ENCODE measurements at places on chromosomes 5 and 9.

- no peak for DNase-seq
These were observed 128.2 kb upstream of the TMEM161B start for GRCh38 chr5:88396751-88397281.

DNA sequence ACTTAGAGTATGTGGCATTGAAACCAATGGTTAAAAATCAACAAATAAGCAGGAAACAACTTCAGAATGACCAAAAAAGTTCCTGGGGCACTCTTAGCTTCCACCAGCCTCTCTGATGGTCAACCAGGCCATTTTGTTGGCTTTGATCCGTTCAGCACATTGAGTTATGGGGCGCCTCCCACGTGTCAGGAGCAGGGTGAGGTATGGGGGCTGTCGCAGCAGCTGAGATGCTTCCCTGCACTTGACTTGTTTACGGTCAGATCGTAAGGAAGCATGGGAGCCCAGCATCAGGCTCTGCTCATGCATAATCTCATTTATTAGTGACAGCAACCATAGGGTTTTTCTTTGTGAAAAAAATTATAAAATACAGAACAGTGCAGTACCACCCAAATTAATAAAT lies 16.7 kb downstream of the SYK start:
- DNase-seq, result no peak

GRCh38 chr5:63726496-63726895 lies 235.7 kb downstream of the HTR1A start:
- no peak for DNase-seq

- no peak for DNase-seq
These were observed 37.1 kb upstream of the CEP120 start for GRCh38 chr5:123460296-123460729.

DNA sequence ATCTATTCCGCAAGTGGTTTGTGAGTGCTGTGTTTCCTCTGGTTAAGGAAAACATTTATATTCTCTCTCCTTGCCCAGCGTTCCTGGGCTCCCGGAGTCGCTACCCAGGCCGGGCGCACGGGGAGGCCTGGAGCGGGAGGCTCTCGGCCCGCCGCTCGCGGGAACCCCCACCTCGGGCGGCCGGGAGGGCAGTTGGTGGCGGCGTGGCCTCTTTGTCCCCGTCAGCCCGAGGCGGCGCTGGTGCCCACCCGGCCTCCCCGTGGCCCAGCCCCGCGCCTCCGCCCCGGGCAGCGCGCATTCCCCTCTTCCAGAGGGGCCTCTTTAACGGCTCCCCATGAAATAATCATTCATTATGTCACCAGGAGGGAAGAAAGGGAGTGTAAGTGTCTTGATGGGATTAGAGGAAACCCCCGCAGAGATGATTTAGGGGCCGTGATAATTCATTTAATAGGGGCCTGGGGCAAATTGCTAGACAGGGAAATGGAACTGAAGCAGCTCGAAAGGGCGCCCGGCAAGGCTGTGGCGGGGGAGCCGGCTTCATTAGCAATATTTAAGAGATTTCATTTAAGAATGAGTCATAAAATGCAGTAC lies 181.9 kb upstream of the TBCA start:
- DNase-seq, result no peak

- DNase-seq, result no peak
These were observed 11.0 kb downstream of the TRIO start for GRCh38 chr5:14153932-14154731.

DNA sequence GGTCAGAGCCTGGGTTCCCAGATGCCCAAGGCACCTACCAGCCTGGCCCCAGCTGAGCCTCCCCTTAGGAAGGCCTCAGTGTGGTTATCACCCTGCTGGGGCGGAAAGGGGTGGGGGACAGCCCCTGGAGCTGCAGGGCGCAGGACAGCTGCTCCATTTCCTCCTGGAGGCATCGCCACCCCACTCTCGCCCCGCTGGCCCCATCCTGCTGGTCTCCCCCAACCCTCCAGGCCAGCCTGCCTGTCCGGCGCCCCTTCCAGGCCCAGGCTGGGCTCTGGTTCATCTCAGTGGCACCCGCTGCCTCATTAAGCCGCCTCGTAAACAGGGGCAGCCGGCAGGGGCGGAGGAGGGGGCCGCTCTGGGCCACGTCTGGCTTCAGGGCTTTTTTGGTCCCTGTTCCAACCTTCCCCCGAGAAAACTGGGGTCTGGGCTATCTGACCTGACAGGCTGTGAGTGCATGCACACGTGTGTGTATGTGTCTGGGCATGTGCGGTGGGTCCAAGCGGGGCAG lies 30.8 kb upstream of the ENHO start:
- DNase-seq, result no peak

GRCh38 chr9:8384091-8384490 lies 584.5 kb upstream of the DMAC1 start:
- DNase-seq, result no peak

DNA sequence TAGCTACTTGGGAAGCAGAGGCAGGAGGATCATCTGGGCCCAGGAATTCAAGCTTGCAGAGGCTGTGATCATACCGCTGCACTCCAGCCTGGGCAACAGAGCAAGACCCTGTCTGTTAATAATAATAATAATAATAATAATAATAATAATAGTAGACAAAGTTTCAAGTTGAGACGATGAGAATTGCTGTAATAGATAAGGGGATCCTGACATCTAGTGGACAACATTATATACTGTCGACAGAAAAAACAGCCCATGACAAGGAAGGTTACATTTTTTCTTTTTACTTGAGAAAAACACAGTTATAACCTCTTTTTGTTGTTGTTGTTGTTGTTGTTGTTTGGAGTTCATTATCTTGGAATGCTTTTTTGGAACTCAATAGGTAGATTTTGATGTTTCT lies 35.3 kb downstream of the NDFIP1 start:
- DNase-seq, result no peak

- no peak for DNase-seq
These were observed at the start of gene BARX1 for GRCh38 chr9:93955111-93955980. Gene BARX1, minus strand, starts transcription at chr9:93955355. Its CDS starts 209 bp downstream, at chr9:93955146.

GRCh38 chr9:18741359-18741758 lies 267.4 kb downstream of the ADAMTSL1 start:
- no peak for DNase-seq

DNA sequence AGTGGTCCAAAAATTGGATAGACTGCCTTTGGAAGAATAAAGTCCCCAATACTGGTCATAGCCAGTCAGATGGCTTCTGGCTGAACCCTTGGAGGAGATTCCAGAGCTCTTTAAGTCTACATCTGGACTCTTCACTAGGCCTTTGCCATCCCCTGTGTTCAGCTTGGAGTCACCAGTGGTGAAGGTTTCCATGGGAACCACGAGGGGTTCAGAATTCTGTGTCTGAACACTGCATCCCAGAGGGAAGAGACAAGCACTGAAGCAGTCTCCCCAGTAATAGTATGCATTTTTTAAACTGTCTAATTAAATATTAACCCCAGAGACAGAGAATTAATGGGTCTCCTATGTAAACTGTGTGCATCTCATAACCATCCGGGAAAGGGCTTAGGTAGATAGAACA lies 38.2 kb downstream of the POU4F3 start:
- no peak for DNase-seq

GRCh38 chr5:11684607-11685006 lies 219.6 kb downstream of the CTNND2 start:
- DNase-seq, result no peak

DNA sequence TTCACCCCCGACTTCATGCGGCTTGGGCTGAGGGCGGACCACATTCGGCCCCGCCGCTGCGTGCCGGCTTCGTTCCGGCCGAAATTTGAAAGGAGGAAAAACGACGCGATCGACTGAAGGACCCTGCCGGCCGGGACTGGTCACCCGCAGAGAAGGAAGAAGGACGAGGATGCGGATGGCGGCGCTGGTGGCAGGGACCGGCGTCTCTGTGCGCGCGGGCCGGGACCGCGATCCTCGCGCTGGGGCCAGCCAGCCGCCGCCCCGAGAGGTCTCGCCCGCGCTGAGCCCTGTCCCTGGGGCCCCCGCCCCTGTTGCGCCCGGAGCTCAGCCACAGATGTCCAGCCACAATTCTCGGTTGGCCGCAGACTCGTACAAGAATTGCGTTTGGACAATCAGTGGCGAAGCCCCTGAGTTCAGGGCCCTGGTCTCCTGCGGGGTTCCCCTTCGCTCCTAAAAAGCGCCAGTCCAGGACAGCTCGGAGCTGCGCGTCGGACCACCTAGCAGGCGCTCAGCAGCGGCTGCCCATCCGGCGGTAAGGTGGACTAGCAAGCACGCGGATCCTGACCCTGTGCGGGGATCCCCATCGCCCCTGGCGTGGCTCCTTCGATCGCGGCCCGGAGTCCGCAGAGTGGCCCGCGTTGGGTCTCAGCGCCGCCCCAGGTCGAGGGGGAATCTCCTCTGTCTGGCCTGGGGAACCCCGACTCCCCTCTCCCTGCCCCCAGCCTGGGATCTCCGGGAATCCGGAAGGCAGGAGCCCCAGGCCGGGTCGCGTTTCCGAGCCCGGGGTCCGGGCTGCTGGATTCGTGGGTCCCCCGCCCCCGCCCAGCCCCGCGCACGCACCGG lies 21.3 kb downstream of the URM1 start:
- no peak for DNase-seq

DNA sequence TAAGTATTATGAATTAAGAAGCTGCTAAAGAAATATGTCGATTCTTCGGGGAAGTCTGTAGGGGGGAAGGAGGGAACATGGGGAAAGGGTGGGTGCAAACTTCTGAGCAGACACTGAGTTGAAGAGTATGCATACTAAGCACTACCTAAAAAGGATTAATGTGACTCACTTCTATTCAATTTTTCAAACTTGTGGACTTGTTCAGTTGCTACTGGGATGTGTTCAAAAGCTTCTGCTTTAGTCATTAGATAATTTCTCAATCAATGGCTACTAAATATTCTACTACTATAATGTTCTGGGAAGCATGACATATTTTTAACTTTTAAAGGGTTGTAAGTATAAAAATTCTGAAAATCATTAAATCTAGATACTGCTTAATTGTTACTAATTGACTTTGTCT lies 109.7 kb upstream of the FER start:
- no peak for DNase-seq

GRCh38 chr5:143182106-143182505 lies 221.4 kb downstream of the NR3C1 start:
- no peak for DNase-seq

DNA sequence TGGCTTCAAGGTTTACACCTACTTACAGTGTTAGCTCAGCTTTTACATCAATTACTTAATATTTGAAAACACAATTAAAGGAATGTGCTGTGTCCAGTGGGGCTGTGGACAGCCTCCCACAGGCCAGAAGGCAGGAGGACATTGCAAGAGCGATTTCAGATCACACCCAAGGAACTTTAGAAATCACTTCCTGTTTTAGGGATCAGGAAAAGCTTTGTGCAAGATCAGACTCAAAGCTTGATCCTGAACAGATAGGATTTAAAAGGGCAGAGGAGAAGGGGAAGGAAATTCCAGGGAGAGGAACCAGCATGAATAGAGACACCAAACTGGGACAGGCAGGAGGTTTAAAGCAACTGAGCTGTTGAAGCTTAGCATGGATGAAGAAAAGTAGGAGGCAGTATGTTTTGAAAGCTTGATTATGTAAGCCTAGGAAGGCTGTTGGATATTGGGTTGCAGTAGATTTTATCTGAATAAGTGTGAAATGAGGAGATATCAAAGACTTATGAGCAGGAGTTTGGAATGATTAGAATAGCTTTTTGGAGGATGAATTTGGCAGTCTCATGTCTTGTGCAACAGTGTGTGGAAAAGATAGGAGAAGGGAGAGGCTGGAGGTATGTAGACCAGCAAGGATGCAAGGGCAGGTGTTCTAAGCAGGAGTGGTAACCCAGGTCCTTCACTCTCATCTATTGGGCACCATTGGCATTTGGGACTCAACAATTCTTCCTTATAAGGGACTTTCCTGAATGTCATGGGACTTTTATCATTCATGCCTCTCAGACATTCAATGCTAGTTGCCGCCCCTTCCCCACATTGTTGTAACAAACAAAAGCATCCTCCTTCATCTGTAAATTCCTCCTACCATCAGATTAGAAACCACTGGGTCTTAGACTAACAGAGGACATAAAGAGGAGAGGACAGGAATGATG lies 123.5 kb downstream of the TARS1 start:
- no peak for DNase-seq

DNA sequence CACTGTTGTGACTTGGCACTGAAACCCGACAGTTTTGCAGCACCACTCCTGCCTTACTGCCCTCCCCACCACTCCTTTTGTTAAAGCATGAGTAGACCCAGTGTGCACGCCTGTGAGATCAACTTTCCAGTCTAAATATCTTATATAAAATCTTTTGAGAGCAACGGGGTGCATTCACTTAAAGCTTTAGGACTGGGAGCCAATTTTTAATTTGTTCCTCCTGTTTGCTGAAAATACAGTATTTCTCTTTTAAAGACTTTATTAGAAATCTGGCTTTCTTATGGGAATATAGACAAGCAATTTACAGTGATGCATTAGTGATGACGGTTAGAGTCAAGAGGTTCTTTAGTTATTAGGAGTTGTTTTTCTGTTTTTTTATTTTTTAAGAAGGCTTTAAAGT lies 397.5 kb downstream of the TMEM167A start:
- DNase-seq, result no peak

- DNase-seq, result peak; percentile 99
These were observed at the start of gene MAN1B1 for GRCh38 chr9:137086531-137087408. Gene MAN1B1, plus strand, starts transcription at chr9:137086985. Its CDS starts 15 bp downstream, at chr9:137087000.

DNA sequence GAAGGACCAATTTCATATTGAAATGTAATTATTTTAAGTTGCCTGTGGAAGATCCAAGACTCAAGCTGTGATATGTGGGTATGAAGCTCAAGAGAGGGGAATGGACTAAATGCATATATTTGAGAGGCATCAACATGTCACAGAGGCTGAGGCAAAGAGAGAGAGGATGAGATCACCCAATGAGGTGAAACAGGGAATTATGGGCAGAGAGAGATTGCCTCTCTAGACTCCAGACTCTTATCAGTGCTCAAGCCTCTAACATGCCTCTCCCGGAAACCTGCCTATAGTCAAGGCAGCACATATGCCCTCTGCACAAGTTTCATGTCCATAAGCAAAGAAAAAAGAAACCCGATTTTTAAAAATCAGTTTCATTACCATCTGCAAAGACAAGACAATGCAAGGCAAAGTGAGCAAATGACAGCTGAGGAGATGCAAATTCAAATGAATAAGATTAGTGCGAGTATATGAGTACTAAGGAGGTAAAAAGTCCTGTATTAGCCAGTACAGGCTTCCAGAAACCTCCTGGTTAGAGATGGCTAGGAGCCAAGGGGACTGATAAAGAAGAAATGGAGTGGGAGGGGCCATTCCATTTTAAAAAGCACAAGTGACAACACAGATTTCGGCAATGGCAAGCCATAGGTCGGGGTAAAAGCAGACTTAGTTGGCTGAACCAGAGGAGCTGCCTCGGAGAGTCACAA lies 9.4 kb downstream of the APTX start:
- DNase-seq, result no peak

GRCh38 chr5:84287951-84288350 lies 96.7 kb downstream of the EDIL3 start:
- DNase-seq, result no peak

GRCh38 chr9:108386859-108387384 lies 468.9 kb downstream of the ACTL7B start:
- DNase-seq, result no peak

- no peak for DNase-seq
These were observed 28.8 kb upstream of the ROR2 start for GRCh38 chr9:91978740-91979414.

DNA sequence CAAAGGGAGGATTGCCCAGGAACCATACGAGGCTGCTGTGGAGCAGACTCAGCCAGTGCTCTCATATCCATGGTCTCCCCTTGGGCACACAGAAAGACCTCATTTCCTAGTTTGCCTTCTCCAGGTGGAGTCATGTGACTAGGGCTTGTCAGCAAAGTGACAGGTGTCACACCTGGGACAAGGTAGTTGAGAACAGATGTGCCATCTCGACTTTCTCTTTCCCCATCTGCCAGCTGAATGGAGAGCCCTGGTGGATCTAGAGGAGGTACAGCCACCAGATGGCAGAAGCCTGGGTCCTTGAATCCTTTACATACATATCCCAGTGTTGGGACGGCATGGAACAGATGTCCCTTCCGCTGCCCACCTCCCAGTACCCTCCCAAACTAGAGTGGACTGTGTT lies 42.9 kb upstream of the ALDOB start:
- DNase-seq, result no peak
